HT-29 (cell line): ENCODE measurements at places on chromosomes 11 and 22. TPM values are rescaled to one million over a fixed set of nuclear protein-coding genes. Genes with fewer than 3 reads are reported as not detected.

GRCh38 chr11:7427733-7428132 lies 57.6 kb upstream of the OLFML1 start:
- DNase-seq: no peak

DNA sequence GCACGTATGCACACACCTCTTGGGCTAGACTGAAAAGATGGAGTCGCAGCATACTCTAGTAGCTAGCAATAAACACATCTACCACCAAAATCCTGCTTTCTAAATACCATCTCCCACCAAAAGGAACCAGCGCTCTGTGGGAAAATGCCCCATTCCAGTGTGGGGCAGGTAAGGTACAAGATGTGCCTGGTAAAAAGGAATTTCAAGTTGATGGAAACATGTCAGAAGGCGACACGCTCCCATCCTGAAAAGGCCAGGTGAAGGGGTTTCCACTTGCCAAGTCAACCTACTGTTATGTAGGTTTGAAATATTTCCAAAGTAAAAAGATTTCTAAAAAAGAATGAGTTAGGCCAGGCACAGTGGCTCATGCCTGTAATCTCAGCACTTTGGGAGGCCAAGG lies 8.8 kb downstream of the DGCR2 start:
- DNase-seq: no peak

DNA sequence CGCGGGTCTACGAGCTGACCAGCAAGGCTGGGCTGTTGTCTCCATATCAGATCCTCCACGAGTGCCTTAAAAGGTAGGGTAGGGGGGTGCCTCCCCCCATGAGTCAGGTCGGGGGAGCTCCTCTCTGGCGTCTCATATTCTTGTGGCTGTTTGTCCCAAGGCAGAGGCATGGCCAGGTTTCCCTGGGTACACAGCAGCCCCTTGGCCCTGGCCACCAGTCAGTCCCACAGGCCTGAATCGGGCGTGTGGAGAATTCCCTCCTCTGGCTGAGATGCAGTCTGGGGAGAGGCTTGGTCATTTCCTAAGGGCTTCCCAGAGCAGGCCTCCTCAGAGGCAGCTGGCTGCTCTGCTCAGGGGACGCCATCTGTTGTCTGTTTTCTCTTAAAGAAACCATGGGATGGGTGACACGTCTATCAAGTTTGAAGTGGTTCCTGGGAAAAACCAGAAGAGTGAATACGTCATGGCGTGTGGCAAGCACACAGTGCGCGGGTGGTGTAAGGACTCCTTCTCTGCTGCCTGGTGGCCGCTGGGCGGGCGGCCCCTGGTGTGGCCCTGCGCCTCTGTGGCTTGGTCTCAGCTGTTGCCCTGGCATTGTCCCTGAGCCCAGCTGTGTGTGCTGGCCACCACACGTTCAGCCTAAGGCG lies 9.6 kb upstream of the RANBP1 start:
- DNase-seq: no peak

The CHST1 gene
- not detected in 2 replicates for total RNA-seq

The MS4A4A gene
- not detected in 2 replicates for total RNA-seq

DNA sequence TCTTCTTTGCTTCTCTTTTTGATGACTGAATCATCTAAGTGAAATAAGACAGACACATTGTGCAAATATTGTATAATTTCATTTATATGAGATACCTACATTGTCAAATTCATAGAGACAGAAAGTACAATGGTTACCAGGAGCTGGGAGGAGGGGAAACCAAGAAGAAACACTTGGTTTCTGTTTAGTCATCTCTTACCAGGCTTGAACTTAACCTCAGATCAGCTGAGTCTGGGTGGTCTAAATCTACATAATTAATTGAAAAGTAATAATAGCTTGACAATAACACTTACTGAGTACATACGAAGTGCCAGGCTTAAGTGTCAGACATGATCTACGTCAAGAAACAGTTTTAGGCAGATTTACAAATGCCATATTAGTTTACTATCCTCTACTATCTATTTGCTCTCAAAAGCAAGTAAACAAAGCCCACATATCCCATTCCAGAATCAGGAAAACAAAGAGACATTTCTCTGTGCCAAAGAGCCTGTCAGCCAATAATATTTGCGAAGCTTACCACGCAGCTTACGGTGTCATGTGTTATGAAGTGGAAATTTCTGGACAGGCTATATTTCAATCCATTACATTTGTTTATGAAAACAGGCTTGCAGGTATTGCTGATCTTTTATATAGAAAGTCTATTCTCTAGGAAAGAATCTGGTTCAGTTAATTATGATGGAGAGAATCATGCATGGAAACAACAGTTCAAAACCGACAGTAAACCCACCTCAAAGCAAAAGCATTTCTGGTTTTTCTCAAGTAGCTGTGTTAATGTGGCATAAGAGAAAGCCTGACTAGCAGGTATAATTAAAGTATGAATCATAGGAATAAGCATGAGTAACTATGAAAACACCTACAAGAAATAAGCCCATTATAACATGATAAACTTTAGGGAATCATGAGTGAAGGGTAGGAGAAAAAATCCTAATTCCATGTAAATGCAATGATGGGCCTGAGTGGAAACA lies 2.7 kb upstream of the ARHGAP42 start:
- DNase-seq: no peak
